ENCODE measurements at places on chromosomes 1 and 21.

GRCh38 chr1:41582351-41582750 lies 97.9 kb upstream of the EDN2 start:
- DNase-seq, result peak; percentile 59

DNA sequence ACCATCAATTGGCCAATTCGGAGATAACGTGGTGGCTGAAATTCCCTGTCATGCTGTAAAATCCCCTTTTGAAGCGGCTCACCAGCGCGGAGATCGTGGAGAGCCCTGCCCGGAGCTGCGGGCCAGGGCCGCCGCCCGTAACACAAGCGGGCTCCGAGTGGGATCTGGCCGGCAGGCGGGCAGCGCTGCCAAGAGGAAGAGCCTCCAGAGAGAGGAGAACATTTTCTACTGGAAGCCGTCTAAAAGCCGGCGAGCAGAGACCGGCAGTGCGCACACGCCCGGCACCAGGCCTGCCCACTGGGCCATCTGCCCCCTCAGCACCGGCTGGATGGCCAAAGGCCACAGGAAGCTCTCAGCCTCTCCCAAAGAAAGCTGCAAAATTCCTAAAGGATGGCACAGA lies 15.5 kb downstream of the SSBP3 start:
- DNase-seq, result no peak

DNA sequence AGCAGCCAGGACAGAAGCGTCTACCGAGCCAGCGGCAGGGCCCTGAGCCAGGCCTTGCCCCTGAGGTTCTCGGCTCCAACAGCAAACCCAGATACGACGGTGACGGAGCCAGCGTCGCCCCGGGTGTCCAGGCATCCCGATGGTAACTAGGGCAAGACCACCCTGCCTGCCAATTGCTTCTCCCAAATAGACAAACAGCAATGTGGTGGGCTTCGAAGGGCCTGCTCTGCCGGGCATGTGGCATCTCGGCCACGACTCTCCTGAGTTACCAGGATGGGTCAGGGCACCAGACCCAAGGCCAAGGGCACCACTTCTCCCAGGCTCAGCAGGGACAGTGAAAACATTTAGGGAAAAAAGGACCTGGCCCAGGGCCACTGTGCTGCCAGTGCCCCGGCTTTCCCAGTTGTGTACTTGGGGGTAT lies 3.2 kb upstream of the ACTRT2 start:
- DNase-seq, result no peak

- no peak for DNase-seq
These were observed 41.7 kb downstream of the OLFML2B start for GRCh38 chr1:161981735-161982506.

DNA sequence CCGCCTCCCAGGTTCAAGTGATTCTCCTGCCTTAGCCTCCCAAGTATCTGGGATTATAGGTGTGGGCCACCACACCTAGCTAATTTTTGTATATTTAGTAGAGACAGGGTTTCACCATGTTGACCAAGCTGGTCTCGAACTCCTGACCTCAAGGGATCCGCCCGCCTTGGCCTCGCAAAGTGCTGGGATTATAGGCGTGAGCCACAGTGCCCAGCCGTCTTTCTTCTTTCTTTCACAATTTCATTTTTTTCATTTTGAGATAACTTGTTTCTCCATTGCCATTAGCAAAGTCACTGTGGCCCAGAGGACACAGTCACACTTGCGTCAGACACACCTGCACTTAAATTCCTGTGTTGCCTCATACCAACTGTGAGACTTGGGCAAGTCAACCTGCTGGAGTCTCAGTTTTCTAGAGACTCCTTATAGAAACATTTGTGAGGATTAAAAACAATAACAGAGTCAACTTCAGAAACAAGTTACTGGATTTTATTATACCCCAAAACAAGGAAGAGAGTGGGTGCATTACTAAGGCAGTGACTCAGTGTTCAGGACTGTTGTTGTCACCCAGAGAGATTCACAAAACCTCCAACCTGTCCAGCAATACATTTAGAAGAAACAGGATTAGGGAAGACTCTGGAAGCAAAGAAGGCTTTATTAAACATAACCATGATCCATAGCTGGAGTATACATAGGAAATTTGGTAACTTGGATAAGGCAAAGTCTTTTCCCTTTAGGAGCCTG lies 2.6 kb downstream of the TEDDM1 start:
- DNase-seq, result no peak

DNA sequence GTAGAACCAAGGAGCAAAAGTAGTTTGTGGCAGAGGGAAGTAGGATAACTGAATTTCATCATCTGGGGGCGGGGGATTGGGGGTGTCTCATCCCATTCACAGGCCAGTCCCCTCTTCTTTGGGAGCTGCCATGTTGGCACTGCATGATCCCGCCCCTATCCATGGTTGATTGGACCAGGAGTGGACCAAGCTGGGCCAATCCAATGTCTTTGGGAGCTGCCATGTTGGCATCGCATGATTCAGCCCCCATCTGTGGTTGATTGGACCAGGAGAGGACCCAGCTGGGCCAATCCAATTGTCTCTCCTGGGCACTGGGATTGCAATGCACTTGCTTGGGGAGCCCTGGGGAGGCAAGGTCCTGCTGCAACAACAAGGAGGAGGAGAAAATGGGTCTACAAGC lies 12.3 kb upstream of the ALPL start:
- DNase-seq, result no peak

Data from osteocyte (in vitro differentiated cells).